Heart left ventricle (tissue), 16 donors: ENCODE measurements at places on chromosomes 12 and 14.
A peak's percentile ranks its signal among the peaks of the same experiment; 100 is the strongest.

DNA sequence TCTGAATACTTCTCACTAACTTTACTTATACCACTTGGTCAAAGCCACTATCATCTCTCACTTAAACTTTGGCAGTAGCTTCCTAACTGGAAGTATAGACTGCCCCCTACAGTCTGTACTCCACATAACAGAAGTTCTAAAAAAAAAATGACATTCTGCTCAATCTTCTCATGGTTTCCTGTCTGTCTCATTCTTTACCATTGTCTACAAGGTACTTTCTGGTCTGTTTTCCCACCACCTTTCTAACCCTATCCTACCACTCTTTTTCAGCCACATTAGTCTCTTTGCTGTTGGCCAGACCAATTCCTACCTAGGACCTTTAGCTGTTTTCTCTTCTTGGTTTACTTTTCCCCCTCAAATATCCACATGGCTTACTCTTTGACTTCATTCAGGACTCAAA, 14.7 kb downstream of the CPSF6 start:
- no peak for DNase-seq

DNA sequence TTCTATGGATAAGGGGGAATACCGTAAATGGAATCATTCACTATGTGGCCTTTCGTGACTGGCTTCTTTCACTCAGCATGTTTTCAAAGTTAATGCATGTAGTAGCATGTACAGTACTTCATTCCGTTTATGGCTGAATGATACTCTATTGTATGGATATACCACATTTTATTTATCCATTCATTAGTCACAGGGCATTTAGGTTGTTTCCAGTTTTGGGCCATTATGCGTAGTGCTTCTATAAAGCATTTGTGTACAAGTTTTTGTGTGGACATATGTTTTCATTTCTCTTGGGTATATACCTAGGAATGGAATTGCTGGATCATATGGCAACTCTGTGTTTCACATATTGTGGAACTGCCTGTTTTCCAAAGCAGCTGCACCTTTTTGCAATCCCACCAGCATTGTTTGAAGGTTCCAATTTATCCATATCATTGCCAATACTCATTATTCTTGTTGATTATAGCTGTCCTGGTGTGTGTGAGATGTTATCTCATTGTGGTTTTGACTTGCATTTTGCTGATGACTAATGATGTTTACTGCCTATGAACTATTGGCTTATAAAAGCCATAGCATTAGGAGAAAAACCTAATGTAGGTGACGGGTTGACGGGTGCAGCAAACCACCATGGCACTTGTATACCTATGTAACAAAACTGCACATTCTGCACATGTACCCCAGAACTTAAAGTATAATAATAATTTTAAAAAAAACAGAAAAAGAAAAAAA, 45.5 kb downstream of the ATF7IP start:
- DNase-seq, result no peak

- DNase-seq, result no peak
Observed at GRCh38 chr14:81565441-81566290, 32.0 kb upstream of the SEL1L start.

GRCh38 chr12:70853326-70853725, 67.2 kb downstream of the PTPRR start:
- DNase-seq, result no peak

GRCh38 chr12:13342971-13343370, 146.4 kb downstream of the EMP1 start:
- DNase-seq, result no peak

DNA sequence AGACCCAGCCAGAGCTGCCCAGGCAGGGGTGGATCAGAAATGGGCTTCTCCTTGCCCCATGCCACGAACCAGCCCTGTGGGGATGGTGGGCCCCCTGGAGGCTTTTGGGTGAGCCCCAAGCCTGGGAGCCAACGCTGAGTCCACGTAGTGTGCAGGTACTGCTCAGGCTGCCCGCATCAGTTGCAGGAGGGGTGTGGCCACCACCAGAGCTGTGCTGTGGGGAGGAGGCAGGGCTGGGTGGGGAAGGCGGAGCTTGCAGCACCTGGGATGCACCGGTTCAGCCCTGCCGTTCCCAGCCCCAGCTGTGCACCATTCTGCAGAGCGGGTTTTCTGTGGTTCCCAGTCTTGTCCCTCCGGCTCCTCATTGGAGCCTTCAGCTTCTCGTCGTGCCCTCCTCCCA, 36.3 kb downstream of the IL31 start:
- DNase-seq, result no peak

DNA sequence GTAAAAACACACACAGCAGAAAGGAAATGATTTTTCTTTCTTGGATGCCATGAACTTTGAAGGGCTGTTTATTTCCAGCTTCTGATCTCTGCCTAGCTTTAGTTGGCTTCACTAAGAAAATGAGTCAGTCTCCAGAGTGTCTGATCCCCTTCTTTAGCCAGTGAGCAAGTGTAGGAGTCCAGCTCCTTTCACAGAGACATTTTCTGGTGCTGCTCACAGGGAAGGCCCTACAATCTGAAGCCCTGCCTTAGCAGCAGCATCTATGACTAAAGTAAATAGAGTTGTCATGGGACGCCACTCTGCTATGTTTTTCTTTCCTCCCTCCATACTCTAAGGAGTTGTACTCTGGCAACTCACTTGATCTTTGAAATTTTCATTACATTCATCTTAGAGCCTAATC, 103.5 kb downstream of the RPAP3 start:
- no peak for DNase-seq

- DNase-seq, result no peak
Observed at GRCh38 chr12:59660921-59661597, 65.2 kb downstream of the SLC16A7 start.

GRCh38 chr14:26199590-26200370, 398.1 kb downstream of the NOVA1 start:
- DNase-seq, result no peak

DNA sequence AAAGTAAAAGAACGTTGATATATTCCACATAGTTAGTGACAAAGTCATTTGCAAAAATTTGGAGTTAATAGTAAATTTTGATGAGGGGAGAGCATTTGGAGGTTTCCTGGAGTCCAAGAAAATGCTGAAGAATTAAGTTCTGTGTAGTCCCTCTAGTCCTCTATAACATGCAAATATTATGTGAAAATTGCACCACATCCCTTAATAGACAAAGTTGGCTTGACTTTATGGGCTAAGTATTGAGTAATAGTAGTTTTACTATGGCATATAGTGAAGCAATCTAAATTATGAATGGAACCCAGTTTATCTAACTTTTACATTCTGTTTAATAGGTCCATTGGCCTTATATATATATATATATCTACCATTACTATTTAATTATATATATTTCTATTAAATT, 66.4 kb upstream of the DCN start:
- DNase-seq, result no peak

DNA sequence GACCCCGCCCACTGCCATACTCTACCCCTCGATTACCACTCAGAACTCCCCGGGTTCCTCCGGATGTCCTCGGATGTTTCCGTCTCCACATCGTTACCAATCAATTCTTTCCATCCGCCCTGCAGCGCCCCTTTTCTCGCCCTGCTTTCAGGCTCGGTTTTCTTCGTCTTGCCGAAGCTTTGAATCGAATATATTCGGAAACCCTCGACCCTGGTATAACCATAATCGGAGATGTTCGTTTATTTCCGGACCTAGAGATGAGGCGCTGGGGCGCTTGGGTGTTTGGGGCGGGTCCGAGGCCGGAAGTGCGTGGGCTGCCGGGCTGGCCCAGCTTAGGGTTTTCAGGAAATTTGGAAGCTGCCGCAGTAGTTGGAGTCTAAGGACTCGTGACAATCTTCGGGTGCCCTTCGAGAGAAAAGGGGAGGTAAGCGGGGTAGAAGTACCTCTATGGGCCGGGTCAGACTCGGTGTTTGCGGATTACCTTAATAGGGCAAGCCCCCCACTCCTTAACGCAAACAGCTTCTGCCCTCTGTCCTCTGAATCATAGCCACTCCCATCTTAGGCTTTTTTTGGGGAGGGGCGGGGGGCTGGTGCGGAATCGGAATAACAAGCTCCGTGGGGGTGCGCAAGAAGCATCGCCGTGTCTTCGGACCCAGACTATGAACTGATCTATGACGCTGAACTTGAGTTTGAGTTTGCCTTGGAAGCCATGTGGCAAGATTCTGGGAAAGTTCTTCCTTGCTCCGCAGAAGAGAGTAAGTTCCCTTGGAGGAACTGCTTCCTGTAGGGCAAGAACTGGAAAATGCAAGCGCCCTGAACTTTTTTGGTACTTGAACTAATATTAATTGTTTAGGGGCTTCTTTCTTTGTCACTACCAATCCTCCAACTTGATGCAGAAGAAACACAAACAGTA, at the start of gene C14orf119:
Gene C14orf119 (plus strand): TSS at position 310 of the 913 bp plus-strand sequence. CDS start 2,154 bp downstream, outside the sequence.
- DNase-seq, result peak; percentile 100
